ENCODE measurements at places on chromosomes 2 and 18. TPM values are rescaled to one million over a fixed set of nuclear protein-coding genes. Genes with fewer than 3 reads are reported as not detected.

TMEM198 gene
- total RNA-seq, result 4.2 TPM

GRCh38 chr2:71785516-71785981 is 332.2 kb downstream of the DYSF start:
- DNase-seq, result peak; percentile 57

- DNase-seq, result no peak
These were observed 427.9 kb upstream of the HNRNPA3 start for GRCh38 chr2:176784633-176785200.

- peak; percentile 69 for DNase-seq
These were observed 4.4 kb downstream of the CTIF start for GRCh38 chr18:48543228-48543627.

IL1A gene
- total RNA-seq, result 0.38 TPM

TBR1 gene
- total RNA-seq, result 0.37 TPM

IL37 gene
- total RNA-seq, result 1.00 TPM

LRATD1 gene
- 1.3 TPM for total RNA-seq

GRCh38 chr2:126889496-126890135 is 9.1 kb upstream of the TEX51 start:
- no peak for DNase-seq

- DNase-seq, result no peak
These were observed 83.0 kb downstream of the FAM117B start for GRCh38 chr2:202717598-202718310.

GRCh38 chr2:24793761-24794435 is 673 bp downstream of the CENPO start:
- DNase-seq, result no peak

- DNase-seq, result no peak
These were observed 216.0 kb downstream of the FHOD3 start for GRCh38 chr18:36513556-36513955.

CCDC138 gene
- total RNA-seq, result 13.6 TPM

GRCh38 chr2:181896286-181896685 is 4.8 kb downstream of the ITPRID2 start:
- DNase-seq, result no peak

TFCP2L1 gene
- 1.6 TPM for total RNA-seq

DNA sequence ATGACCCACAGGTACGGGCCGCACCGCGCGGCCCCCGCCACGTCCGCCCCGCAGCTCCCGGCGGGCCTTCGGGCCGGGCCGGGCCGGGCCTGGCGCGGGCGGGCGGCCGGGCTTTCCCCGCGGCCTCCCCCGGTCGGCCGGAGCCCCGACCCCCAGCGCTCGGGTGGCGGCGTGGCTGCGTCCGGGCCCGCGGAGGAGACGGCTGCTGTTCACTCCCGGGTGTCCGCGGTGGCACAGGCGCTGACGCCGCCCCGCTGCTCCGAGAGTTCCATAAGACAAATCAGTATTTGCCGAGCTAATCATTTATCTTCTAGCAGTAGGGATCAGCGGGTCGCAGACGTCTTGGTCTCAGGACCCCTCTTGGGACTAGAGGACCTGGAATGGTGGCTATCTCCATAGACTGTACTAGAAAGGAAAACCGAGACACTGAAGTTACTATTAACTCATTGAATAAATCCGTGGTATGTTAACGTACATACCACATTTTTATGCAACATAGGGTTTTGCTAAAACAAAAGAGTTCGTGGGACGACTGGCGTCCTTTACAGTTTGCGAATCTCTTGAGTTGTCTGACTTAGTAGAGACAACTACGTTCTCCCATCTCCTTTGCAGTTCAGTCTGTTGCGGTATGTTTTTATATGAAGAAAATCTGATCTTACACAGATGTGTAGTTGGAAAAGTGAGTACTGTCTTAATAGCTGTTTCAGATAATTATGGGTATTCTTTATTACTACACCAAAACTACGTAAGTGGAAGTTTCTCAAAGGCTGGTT is 500 bp downstream of the LIMS1 start:
- no peak for DNase-seq

ARHGAP25 gene
- total RNA-seq, result 4.1 TPM

COX5B gene
- 347 TPM for total RNA-seq

GAD1 gene
- total RNA-seq, result 25.8 TPM

DNA sequence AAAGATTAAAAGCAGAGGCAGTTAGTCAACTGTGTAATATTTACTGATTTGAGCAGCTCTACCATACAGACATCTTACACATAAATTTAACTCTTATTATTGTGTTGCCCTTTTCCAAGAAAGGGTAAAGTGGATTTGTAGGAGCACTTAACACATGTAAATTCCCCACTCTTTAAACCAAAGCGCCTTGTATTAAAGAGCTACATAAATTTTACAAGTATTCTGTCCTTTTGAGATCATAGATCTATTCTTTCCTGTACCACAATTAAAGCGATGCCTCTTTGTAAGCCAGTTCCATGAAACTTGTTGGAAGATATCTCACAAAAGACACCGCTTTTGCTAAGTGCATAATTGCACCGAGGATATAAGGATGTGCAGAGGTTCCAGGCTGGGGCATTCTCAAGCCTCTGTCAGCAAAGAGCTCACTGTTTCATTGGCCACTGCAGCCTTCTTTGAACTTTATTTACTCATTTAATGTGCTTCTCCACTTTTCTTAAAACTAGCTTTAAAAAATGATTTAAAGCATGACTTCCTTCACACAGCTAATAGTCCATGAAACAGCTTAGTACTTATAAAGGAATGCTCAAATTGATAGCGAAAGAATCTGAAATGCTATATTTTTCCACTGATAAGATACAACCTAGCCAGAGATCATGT is 520.0 kb upstream of the TCF4 start:
- no peak for DNase-seq

ITPRIPL1 gene
- total RNA-seq, result 8.8 TPM

GRCh38 chr2:212974692-212975091 is 176.7 kb downstream of the IKZF2 start:
- no peak for DNase-seq

Data from H7 (cell line).